Cortex of kidney (tissue), 1 donor: ENCODE measurements at places on chromosomes 5 and 9.

DNA sequence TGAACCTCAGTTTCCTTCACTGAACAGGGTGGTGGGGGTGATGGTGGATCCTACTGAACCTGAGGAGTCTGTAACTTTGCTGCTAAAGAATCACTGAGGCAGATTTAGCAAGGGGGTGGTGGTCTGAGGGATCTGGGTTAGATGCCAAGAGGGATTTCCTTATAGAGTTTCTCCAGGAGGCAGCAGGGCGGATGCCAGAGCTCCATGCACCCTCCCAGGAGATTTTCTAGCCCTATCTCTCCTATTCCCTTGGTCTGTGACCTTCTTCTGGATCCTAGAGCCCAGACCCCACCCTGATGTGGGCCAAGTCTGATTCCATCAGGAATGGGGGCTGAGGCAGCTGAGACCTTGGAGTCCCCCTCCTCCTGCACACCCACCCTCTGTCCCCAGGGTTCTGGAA, 6.0 kb downstream of the PTGS1 start:
- DNase-seq: no peak

DNA sequence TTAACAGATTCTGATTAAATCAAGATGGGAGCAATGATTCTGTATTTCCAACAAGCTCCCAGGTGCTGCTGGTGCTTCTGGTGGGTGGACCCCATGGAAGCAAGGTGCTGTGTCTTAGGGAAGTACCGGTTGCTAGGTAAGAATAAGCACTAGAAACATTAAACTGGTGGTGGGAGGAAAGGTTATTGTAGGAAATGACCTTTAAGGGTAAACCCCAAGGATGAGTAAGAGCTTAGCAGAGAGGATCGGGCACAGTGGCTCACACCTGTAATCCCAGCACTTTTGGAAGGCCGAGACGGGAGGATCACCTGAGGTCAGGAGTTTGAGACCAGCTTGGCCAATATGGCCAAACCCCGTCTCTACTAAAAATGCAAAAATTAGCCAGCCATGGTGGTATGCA, 16.2 kb upstream of the CREBRF start:
- DNase-seq: no peak

GRCh38 chr9:30928045-30928444, 1456.4 kb upstream of the ACO1 start:
- DNase-seq: no peak

GRCh38 chr9:19660019-19660418, 128.8 kb downstream of the SLC24A2 start:
- DNase-seq: no peak

- no peak for DNase-seq
These were observed 39.0 kb upstream of the DMXL1 start for GRCh38 chr5:119031905-119032304.

- no peak for DNase-seq
These were observed 130.9 kb upstream of the SLC30A5 start for GRCh38 chr5:68962757-68963484.

DNA sequence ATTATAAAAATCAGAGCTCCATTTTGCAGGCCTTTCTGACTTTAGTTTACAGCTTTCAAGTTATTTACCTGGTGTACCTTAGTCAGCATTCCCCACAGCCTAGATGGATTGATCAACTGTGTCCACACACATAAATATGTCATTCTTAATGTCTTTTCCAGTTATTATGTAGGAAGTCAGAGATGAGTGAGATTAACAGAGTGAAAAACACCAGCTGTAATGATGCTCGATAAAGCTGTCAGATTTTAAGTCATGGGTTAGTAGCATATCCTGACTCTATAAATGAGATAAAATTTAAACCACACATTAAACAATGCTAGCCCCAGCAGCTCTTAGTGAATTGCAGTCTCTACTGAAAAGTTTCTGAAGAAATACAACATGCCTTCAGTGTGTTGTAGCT, 48.9 kb downstream of the NUDT12 start:
- no peak for DNase-seq

DNA sequence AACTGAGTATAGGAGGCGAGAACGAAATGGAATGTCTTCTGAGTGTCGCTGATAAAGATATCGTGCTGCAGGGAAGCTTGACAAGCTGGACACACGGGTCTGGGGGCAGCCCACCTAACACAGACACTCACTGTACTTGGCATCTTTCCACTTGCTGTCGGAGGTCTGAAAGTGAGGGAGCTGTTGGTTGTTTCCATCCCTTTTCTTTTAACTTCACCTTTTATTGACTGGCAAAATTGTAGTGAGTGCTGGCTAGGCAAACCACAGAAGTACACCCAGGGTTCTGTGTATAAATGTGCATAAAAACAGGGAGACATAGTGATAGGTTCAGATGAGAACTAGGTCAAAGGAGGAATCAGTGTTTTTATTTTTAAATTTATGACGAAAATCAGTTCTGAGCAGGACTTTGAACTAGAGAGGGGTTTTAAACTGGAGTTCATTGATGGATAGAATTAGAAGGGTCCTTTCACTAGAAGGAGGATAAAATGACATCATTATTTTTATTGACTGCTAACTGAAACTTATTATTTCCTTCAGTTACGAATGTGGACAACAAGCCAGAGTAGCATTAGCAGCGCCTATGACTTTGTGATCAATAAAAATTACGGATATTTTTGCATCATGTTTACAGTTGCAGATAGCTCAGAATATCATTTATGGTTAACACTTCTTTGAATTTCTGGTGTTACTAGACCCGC, 817 bp downstream of the GAPVD1 start:
- DNase-seq: no peak

- DNase-seq: no peak
These were observed 195.3 kb downstream of the CACNA1B start for GRCh38 chr9:138072897-138073296.

- no peak for DNase-seq
These were observed 13.6 kb downstream of the ARHGAP26 start for GRCh38 chr5:142783601-142784341.

- no peak for DNase-seq
These were observed 12.0 kb upstream of the NEUROG1 start for GRCh38 chr5:135547590-135548254.

DNA sequence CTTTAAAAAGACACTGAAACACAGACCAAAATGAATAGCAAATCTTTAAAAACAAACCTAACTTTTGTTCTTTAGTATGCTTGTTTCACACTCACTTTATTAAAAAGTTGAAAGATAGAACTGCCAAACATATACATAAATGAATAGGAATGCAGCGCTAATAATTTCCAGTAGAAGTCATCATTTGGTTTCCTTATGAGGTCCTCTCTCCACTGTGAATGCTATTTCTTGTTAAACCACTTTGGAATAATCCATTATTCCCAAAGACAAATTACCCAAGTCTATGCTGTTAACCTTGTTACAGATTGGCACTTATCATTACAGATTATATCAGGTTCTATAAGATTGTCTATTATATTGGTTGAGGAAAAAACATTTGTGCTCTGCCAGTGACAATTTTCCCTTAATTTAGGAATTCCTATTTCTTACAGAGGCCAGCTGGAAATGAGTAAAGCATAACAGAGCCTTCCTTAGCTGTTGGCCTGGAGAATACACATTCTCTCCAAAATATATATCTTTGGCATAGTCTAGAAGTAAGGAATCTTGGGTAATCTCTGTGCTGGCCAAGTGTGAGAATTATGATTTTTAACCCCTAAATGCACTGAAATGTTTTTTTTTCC, 29.3 kb upstream of the MINAR2 start:
- no peak for DNase-seq

GRCh38 chr9:88947581-88948573, 43.4 kb upstream of the S1PR3 start:
- DNase-seq: no peak

DNA sequence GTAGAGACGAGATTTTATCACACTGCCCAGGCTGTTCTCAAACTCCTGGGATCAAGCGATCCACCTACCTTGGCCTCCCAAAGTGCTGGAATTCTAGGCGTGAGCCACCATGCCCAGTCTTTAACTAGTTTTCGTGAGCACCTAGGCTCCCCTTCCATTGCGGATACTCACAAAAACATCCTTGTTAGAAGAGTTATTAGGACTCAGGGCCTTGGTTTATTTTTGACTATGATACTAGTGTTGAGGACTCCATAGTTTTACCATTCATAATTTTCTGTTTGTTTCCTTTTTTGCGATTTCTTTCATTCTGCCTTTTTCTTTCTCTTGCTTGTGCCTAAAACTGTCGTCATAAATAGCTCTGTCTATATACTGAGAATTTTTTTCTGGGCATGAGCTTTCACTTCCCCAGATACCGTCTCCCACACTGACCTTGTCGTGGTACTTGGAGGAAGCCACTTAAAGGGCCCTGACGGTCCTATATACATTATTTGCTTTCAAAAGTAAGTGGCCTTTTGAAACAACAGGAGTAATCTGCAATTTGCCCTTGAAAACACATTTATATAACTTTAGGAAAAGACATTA, 5.2 kb downstream of the F2R start:
- no peak for DNase-seq

DNA sequence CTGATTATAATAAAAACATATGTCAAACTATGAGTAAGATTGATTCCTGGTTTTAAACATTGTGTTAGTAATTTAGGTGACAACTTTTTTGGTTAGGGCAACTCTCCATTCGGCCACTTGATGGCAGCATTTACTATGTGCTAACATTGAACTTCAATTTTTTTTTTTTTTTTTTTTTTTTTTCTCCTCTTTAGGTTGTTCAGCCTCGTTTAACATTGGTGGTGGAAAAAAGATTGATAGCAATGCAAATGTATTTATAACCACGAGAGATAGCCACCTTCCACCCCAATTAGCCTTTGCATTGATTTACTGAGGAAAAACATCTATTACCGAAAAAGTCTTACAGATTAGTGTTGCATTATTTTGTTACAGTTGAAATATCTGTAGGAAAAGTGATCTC, 159.1 kb downstream of the CSNK1G3 start:
- DNase-seq: no peak

DNA sequence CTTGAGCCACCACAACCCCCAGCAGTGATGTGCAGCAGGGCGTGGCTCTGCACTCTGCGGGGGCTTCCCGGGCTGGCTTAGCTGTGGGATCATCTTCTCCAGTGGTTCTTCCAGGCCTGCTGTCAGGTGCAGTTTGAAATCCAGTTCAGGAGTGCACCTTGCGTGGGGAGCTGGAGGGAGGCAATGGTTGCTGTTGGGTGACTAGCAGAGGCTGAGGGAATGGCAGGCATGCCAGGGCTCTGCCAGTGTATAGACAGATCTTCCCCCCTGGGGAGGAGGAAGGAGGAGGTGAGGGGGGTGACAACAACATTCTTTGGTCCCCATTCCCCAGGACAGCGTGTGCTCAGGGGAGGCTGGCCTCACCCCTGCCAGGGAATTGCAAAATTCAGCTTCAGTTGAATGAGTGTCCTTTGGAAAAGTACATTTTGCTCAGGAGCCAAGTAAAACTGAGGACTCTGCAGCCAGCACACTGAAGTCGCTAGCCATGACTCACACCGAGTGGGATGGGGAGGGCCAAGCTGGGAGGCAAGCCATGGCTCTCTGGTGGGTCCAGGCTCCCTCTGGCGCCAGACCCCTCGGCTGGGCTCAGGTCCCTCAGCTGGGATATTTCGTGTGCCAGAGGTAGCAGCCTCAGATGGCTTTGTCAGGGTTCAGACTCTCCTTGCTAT, 35.0 kb downstream of the ERGIC1 start:
- DNase-seq: no peak

GRCh38 chr5:37837414-37838032, 2.3 kb downstream of the GDNF start:
- no peak for DNase-seq

- no peak for DNase-seq
These were observed 65.8 kb upstream of the STXBP1 start for GRCh38 chr9:127546125-127546832.

DNA sequence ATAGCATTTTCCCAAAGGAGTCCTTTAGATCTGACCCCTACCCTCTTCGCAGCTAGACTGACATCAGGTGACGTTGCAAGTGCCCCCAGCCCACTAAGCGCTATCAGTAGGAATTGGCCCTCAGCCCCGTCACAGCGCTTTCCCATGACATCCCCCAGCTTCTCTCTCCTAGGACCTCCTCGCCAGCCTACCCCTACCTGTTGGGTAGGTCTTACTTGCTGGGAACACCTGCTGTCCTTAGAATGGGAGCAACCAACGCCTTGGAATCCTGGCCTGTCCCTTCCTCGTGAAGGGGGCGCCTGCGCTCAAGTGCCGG, 584 bp upstream of the PIP5K1B start:
- no peak for DNase-seq

GRCh38 chr5:133938039-133938821, 30.2 kb downstream of the C5orf15 start:
- DNase-seq: no peak

DNA sequence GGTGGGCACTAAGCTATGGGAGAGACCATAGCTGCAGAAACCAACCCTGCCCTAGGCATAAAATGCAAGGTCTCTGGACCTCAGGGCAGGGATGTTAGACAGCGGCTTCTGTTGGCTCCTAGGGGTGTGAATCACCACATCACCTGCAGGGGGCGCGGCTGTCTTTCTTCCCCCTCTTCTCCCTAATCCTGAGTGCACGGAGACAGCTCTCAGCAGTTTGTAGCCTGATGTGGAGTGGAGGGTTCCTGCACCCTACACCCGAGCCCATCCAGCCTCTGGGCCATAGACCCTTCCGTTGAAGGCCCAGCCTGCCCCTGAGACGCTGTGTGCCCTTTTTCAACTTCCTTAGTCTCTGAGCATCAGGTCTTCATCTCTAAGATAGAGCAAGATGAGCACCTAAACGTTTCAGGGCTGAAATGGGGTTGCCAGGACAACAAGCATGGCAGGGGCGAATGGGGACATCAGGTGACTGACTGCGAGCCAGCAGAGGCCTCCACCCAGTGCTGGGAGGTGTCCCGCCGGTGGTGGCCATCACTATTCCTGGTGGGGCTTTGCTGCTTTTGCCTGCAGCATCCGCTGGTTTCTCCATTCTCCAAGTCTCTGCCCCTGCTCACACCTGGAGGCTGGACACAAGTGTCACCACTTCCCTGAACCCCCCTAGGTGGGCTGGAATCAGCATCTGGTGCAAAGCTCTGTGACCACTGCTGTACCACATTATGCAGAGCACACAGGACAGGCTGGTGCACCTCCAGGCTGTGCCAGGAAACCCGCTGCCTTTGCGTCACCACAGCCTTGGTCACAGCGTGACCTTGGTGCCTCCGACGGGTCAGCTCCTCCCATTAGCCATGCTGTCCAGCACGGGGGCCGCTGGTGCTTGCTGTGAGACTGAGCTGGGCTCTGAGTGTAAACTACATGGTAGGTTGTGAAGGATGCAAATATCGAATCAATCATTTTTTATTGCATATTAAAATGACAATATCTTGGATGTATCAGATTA, 2.5 kb upstream of the SEC16A start:
- no peak for DNase-seq

- DNase-seq: no peak
These were observed 30.7 kb upstream of the NR5A1 start for GRCh38 chr9:124537926-124538325.

DNA sequence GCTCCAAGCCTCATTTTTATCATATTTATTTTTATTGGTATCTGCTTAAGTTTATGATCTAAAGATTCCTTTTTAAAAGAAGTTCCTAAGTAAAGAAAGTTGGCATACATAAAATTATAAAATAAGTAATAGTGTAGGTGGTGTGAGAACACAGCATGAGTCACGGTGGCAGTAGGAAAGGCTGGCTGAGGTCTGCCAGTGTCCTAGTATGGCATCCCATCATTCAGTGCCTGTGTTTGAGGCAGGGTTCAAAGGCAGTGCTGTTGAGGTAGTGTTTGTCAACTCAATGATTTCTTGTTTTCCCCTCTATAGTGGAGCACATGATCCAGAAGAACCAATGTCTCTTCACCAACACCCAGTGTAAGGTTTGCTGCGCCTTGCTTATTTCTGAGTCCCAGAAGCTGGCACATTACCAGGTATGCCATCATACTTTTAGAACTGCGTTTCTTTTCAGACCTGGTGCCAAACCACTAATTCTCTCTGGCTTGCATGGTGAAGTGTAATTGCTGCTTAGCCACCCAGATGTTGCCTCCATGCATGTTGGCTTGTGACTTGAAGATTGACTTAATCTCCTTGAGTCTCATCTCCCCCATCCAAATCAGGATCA, 18.4 kb downstream of the ZNF346 start:
- no peak for DNase-seq
